NCI-H510A (cell line): ENCODE measurements at places on chromosomes 7 and 10.

DNA sequence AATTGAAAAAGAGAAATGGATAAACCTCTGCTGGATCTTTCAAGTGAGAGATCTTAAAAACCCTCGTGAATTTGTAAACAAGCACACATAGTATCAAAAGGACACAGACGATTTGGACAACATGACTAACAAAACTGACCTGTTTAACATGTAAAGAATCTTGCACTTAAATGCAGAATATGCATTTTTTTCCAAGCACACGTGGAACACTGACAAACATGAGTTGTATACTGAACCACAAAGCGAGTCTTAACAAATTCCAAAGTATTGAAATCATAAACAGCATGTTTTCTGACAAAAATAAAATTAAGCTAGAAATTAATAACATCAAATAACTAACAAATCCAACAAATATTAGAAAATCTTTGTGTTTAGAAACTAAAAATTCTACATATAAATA, 65.0 kb upstream of the ZNF746 start:
- DNase-seq = no peak

- peak; percentile 44 for DNase-seq
Observed at GRCh38 chr10:73910764-73911552, at the start of gene PLAU. Gene PLAU (plus strand): TSS chr10:73911132. CDS start chr10:73911556, 424 bp downstream.

- no peak for DNase-seq
Observed at GRCh38 chr7:66348959-66349358, 143.8 kb downstream of the TPST1 start.

- no peak for DNase-seq
Observed at GRCh38 chr10:131427281-131427680, 115.8 kb upstream of the TCERG1L start.

DNA sequence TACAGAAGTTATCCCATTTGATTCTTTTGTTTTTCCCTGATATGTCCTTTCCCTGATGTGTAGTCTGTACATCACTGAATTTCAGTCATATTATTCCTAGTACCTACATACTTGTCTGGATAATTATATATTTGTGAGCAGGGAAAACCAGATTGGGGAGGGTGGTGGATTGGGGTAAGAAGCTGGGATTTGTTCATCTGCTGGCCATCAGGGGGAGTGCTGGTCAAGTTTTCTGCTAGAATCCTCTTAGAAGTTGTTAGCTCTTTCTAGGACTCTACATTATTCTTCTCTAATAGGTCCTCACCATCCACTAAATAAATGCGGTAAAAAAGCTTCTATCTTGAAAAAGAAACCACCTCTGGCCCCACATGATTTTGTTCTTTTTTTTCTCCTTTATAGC, 232.7 kb upstream of the TAC1 start:
- DNase-seq = no peak

DNA sequence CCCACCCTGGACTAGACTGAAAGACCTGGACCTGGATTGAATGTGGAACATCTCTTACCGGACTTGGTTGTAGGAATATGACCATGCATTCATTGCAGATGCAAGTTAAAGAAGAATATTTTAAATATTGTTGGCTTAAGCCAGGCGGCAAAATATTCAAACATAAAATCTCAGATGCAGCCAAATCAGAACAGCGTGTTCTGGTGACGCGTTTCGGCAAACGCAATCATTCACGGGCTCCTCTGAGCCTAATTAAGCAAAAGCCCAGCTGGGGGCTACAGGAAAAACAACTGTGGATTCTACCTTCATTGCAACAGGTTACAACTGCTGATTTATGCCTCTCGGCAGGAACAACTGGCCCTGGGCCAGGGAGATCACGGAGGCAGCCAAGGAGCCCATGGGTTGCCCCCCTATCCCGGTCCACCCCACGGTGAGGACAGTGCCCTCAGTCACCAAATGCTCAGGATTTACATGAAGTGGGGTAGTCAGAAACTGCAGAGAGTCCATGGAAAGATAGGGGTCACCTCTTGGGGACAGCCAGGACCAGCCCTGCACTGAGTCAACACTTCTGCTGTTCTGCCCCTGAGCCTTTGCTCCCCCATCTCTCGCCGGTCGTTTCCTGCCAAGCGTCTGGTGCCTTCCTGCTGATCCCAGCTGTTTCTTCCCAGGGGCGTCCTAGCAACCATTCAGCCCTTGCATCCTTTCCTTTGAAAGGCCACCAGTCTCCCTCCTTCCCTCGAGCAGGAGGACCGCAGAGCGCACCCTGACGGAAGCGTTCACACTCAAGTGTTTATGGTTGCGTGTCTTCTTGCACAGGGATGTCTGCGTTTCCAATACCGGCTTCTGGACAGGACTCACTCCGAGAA, 64.4 kb upstream of the SFMBT2 start:
- no peak for DNase-seq

DNA sequence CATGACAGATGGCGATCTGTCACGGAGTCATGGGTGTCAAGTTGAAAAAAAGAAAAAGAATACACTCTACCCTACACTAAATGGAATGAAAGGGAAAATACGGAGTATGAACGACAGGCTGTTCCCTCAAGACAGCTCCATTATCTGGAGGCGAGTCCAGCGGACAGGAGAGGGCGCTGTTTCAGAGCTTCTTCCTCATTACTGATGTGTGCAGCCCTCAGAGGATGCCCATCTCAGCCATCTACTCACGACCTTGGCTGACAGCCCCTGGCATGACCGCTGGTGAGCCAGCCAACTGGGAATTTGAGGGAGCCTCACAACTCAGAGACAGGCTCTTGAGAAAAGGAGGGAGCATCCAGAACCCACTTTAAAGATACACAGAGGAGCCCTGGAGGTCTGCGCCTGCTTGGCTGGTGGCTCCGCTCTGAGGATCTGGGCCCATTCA, 49.6 kb upstream of the SMNDC1 start:
- DNase-seq = no peak

DNA sequence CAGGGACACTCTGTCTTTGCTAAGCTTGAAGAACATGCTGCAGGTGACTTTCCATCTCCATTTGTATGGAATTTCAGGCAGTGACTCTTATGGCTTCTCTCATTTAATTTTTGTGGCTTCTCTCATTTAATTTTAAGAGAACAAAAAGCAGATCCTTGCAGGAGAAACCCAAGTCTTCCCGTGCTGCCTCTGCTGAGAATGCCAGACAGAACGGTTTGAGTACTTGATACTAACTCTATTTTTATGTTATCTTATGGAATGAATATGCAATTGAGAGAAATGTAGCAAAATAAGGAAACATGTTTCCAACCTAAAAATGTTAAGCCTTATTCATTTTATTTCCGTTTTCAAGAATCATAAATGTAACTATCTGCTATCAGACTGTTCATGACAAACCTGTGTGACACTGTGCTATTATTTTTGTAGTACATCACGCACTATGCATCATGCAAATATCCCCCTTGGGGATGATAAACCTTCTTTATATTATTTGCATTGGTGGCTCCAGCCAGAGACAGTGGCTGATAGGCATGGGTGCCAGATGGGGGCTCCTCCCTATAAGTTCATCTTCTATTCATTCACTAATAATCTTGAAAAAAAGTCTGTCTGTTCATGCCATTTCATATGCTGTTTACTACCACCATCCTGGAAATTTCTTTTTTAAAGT, 6.9 kb upstream of the RAPGEF5 start:
- no peak for DNase-seq

DNA sequence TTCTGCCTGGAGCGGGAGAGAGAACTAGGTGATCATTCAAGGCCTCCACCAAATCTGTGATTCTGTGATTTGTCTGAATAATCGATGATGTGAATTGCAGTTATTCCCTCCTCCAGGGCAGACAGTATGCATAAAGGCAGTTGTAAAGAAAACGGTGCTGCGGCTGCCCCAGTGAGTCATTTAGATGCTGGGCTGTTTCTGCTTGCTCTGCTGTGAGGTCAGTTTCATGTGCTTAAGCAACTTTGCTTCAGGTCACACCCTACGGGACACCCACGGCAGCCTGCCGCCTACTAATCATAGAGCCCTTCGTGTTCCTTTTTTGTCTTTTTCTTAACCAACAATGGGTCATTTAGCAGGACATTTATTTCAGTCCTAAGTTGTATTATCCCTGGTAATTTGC, 158.1 kb upstream of the PITRM1 start:
- no peak for DNase-seq

DNA sequence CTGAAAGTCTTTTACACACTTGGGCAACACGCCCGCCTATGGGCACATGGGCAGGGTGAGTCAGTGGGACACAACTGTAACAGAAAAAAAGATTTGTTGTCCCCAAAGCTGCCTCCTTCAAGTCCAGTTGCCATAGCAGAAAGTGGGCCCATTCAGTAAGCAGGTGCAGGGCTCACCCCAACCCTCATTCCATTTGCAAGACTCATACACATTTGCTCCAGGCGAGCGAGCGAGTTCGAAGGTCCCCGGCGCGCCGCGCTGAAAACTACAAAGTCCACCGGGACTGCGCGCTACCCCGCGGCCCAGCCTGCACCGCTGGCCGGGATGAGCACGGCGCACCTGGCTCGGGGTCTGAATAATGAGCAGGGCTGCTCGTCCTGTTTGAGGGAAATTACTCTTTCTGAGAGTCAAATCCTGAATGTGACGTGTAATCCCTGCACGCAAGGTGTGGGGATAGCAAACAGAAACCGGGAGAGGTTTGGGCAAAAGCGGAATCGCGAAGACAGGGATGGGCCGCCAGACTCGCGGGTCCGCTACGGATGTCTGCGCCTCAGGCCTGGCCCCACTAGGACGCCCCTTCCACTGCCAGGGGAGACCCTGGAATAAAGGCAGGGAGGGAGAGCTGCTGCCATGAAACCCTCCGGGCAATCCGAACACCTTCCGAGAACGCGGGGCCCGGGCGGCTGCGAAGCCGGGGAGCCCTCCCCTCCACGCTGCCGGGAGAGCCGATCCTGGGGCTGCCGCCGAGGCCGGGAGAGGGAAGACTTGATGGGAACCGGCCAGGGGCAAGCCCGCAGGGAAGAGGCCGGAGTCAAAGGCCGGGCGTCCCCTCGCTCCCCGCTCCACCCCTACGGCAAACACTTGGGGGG, 982 bp downstream of the COBL start:
- no peak for DNase-seq

DNA sequence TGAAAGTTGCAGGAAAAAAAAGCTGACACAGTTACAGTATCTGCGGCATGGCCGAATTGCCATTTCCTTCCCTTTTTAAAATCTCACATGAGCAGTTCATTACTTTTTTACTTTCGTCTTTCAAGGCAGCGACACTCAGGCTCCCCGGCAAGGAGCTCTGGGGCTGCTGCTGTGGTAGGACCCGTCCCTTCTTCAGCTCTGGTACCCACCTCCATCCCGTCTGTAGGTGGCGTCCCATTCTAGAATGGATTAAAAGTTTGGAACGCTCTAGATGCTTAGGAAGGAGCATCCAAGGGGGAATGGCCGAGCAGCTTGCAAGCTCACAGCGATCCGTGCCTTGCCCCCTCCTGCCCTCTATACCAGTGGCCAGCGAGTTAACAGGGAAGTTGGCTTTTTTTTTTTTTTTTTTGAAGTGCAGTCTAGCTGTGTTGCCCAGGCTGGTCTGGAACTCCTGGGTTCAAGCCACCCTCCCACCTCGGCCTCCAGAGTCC, 22.8 kb upstream of the TTYH3 start:
- no peak for DNase-seq

DNA sequence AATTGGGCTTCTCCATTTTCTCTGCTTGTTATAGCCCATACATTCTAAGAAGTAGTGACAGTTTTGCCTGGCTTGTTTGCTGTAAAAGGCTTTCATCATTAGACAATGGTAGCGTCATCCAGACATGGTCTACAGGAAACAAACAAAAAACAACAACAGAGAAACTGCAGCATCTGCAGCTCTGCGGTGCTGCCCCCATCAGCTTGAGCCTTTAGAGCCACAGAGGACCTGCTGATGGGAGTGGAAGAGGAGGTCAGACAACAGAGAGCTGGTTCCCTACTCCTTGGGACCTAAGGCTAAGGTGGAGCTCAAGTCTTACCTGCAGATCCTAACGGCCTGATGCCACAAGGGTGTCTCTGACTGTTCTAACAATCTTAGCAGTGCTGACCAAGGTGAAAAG, 3.1 kb downstream of the INA start:
- DNase-seq = no peak

- DNase-seq = no peak
Observed at GRCh38 chr10:78362406-78363022, 328.9 kb downstream of the RPS24 start.

GRCh38 chr10:30683496-30683895, 53.9 kb upstream of the LYZL2 start:
- no peak for DNase-seq

- DNase-seq = no peak
Observed at GRCh38 chr7:110283056-110283455, 807.9 kb upstream of the LRRN3 start.

- DNase-seq = no peak
Observed at GRCh38 chr10:43218951-43219837, 47.7 kb downstream of the RASGEF1A start.

GRCh38 chr7:19488056-19488455, 220.8 kb downstream of the POLR1F start:
- DNase-seq = no peak
